Uterine smooth muscle cell (primary cell): ENCODE measurements at places on chromosomes 13 and 19. TPM values are rescaled to one million over a fixed set of nuclear protein-coding genes. Genes with fewer than 3 reads are reported as not detected.

The MAST1 gene
- 0.87 TPM in 1 of 2 replicates, not detected in the other for total RNA-seq

The ZNF865 gene
- total RNA-seq = 1.00 and 1.2 TPM in 2 replicates

The POLR1G gene
- total RNA-seq = 8.6 and 13.6 TPM in 2 replicates

The ZNF625 gene
- total RNA-seq = 11.2 and 14.5 TPM in 2 replicates

The MAP4K1 gene
- 0.55 TPM in 1 of 2 replicates, not detected in the other for total RNA-seq

The KLF12 gene
- 9.7 and 11.5 TPM in 2 replicates for total RNA-seq

The CYP4F8 gene
- under 0.01 TPM in 1 of 2 replicates, not detected in the other for total RNA-seq

The LRRC8E gene
- 9.2 and 10.7 TPM in 2 replicates for total RNA-seq

The SBK3 gene
- total RNA-seq = 0.12 TPM in 1 of 2 replicates, not detected in the other

The KLK7 gene
- total RNA-seq = not detected in 2 replicates

The CHAMP1 gene
- 16.0 and 25.5 TPM in 2 replicates for total RNA-seq

The TNFSF9 gene
- 0.11 TPM in 1 of 2 replicates, not detected in the other for total RNA-seq
